ENCODE measurements at places on chromosomes 2 and 18.

DNA sequence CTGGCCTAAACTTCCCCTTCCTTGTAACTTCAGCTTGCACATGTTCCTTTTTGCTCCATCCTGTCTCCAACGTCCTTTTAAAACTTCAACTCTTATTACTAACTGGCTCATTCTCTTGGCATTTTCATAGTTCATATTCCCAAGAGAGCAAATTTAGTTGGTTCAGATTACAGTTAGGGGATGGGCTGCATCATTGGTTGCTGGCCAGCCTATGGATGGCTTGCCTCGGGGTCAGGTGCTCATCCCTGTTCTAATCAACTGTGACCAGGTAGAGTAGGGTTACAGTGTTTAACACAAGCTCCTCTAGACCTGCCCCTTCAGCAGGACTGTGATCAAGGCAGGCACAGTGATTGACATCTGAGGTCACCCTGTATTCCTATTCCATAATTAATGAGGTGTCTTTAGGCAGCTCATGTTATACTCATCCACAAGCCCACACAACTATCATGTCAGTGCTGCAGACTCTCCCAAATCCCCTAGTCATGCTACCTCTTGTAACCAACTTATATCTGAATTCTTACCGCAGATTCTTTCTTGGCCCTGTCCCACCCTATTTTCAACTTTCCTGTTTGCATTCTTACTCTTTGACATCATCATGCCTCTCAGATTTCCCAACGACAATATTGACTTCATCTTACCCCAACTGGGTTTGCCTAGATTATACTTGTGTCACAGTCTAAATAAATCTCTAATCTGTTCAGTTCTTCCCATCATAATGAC lies 293.3 kb downstream of the MTX2 start:
- DNase-seq, result no peak

DNA sequence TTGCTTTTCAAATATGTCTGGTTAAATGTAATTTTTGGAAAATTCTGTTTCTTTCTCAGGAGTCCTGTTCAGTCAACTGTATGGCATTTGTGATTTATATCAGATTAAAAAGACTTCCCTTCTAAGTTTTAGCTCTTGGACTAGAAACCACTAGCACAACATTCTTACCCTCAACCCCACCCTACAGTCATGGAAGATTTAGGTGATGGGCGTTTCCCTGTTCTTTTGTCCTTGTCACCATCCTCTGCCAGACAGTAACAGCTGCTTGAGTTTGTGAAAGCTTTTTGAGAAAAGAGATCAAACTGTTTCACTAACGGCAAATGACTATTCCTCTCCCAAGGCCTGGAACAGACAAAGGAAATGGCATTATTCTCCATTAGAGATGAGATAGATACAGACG lies 31.8 kb downstream of the SERPINB5 start:
- no peak for DNase-seq

GRCh38 chr2:41836948-41837347 lies 210.9 kb upstream of the PKDCC start:
- DNase-seq, result no peak

GRCh38 chr2:54708584-54709335 lies 14.7 kb upstream of the EML6 start:
- no peak for DNase-seq

GRCh38 chr2:1744446-1745170 lies at the start of gene PXDN:
Gene PXDN (minus strand): TSS chr2:1744515. CDS start chr2:1744455, 60 bp downstream.
- no peak for DNase-seq

- DNase-seq, result no peak
These were observed 1261.7 kb downstream of the DSC3 start for GRCh38 chr18:29780816-29781215.

DNA sequence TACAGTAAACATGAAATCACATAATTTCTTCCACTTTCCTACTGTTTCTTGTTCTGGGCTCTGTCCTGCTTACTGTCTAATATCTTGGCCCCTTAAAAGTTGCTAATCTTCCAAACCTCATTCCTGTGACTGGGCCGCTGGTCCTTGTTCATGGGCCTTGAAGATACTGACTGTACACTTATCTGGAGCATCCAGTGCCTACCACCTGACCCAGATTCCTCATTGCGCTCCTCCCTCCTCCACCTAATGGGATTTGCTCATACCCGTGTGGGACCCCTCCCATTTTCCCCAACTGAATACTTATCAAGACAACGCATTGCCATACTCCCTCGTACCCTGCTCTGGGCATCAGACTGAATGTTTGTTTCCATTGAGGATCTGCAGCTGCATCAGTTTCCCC lies 6.1 kb upstream of the IL37 start:
- DNase-seq, result no peak

DNA sequence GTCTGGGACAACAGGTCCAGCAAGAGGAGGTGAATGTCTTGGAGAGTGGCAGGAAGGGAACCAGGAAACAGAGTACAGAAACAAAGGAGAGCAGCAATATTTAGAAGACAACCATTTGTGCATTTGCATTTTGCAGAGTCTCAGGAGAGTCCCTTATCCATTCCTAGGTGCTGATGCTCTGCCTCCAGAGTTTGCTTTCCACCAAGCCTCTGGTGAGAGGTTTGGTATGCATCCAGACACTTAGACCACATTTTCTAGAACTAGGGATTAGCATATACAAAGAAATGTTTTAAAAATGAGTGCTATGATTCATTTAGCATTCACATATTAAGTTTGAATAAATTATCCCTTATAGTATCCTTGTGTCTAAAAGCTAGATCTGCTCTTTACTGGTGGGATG lies 18.5 kb upstream of the LRATD1 start:
- no peak for DNase-seq

DNA sequence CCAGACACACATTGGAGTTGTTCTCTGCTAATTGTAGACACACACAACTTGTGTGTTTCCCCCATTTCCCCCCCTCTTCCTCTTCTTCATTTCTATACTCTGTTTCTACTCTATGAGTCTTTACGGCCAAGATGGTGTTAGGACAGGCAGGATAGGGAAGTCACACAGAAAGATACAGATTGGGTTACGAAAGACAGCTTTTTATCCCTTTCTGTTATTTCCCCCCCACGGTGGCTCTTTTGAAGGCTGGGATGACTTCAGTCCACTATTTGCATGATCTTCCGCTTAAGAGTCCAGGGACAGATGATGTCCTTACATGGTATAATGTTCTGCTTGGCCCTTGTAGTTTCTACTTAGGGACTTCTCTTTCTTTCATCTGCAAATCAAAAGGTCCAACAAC lies 1.6 kb upstream of the EMILIN2 start:
- DNase-seq, result no peak

DNA sequence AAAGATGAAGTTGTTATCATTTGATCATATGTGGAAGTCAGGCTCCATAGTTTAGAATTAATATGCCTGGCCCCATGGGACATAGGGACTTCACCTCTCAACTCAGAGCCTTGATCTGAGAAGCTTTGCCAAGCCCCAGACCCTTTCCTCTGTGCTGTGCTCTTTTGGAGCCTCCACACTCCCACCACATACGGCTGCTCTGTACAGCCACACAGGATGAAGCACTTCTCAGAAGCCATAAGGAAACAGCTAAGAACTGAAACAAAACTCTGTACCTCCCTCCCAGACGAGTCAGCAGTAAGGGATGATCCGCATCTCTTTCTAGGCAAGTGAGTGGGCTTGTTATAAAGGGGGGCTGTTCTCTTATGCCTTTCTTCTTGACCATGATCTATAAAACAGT lies 66.5 kb downstream of the CAB39 start:
- DNase-seq, result no peak

DNA sequence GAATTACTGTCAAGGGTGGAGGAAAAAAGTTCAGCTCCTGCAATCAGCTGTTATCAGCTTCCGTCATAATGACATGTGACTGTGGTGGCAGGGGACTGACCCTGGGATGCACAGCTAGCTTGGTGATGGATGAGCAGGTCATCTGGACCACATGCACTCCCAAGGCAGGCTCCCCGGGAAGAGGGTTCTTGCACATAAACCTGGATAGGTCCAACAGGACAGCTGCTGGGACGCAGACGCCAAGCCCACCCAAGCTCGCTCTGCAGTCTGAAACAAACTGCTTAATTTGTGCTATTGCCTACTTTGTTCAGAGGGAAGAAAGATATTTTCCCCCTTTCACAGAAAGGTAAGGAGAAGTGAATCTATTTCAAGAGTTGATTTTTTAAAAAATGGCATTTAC lies 30.2 kb downstream of the FAM178B start:
- DNase-seq, result no peak

DNA sequence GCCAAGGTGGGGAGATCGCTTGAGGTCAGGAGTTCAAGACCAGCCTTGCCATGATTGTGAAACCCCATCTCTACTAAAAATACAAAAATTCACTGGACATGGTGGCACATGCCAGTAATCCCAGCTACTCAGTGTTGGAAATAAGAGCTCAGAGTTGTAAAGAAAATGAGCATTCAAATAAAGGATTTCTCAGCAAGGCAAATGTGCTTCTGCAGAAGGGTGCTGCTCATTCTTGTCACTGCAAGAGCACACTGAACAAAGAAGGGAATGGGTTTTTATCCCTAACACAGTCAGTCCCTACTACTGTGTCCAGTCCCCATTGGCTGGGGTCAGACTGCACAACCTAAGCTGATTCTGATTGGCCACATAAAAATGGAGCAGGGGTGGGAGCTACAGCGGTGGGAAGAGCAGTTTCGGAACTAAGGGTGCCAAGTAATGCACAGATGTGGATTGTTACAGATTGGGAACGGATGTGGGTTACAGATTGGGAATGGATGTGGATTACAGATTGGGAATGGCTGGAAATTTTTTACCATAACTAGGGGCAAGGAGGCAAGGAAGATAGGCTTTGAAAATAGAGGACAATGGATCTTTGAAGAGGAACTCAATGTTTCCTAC lies 31.1 kb upstream of the TRAPPC8 start:
- no peak for DNase-seq

DNA sequence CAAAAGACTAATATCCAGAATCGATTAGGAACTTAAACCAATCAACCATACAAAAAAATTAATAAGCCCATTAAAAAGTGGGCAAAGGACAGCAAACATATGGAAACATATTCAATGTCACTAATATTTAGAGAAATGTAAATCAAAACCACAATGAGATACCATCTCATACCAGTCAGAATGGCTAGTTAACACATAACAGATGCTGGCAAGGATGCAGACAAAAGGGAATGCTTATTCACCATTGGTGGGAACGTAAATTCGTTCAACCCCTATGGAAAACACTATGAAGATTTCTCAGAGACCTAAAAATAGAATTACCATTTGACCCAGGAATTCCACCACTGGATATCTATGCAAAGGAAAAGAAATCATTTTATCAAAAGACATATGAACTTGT lies 468.2 kb upstream of the ST6GAL2 start:
- no peak for DNase-seq

DNA sequence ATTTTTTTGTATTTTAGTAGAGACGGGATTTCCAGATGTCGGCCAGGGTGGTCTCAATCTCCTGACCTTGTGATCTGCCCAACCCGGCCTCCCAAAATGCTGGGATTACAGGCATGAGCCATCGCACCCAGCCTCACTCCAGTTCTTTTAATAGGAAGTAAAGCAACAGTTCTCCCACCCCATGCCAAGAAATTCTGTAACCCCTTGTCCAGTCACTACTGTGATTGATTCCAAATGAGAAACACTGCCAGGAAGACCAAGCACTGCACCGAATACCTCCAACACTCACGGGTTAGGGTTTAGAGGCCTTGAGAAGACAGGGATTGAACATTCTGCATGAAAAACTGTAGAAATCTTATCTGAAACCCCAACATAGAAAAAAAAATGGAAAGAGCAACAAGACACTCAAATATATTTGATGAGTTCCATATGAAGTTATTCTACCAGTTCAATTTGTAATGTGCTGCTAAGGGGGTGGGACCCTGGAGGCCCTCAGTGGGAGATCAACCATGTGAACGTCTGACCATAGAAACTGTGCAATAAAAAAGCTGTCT lies 48.2 kb upstream of the BIN1 start:
- no peak for DNase-seq

- DNase-seq, result no peak
These were observed 103.0 kb downstream of the CDK15 start for GRCh38 chr2:201909348-201909747.

DNA sequence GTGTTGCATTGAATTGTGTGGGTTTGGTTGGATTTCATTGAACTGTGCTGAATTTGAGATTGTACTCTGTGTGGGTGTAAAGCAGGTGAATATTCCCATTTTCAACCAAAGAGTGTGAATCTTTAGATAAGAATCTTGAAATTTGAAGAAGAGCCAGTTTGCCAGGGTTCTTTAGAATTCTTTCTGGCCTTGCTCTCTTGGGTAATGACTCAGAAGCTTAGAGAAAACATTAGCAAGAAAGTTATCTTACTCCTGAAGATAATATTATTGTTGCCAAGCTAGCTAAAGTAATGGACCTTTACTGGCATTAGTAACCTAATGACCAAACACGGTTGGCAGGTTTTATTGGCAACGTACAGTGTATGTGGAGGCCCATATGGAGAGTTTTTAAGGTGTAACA lies 46.4 kb upstream of the SIX3 start:
- no peak for DNase-seq

All from stimulated activated CD4-positive, alpha-beta T cell treated with anti-CD3 and anti-CD28 coated beads, Interleukin-15, amount 100 ng/mL, for 48 hours (primary cell).